ENCODE measurements at places on chromosomes 3 and 15. TPM values are rescaled to one million over a fixed set of nuclear protein-coding genes. Genes with fewer than 3 reads are reported as not detected.

CPNE9 gene
- polyA plus RNA-seq: 0.29 TPM

SLC15A2 gene
- polyA plus RNA-seq: 8.3 TPM

TM2D3 gene
- 62.8 TPM for polyA plus RNA-seq

GPR62 gene
- polyA plus RNA-seq: 0.32 TPM

CACNA1D gene
- 53.3 TPM for polyA plus RNA-seq

TF gene
- 13.1 TPM for polyA plus RNA-seq

GOLGA8T gene
- polyA plus RNA-seq: not detected

CHRFAM7A gene
- 6.4 TPM for polyA plus RNA-seq

ZKSCAN7 gene
- polyA plus RNA-seq: 19.1 TPM

PTX3 gene
- polyA plus RNA-seq: 36.4 TPM

SERPINI1 gene
- 19.5 TPM for polyA plus RNA-seq

CRYGS gene
- 6.5 TPM for polyA plus RNA-seq

AGTR1 gene
- polyA plus RNA-seq: 25.2 TPM

KLHL40 gene
- not detected for polyA plus RNA-seq

PAQR5 gene
- polyA plus RNA-seq: 7.2 TPM

COL6A5 gene
- 1.2 TPM for polyA plus RNA-seq

AMOTL2 gene
- polyA plus RNA-seq: 23.8 TPM

MYLK gene
- polyA plus RNA-seq: 426 TPM

KCNMB3 gene
- 10.4 TPM for polyA plus RNA-seq

ATP6V1A gene
- 50.3 TPM for polyA plus RNA-seq

POC1A gene
- polyA plus RNA-seq: 8.0 TPM

SCN11A gene
- polyA plus RNA-seq: 1.0 TPM

DUOX2 gene
- 0.29 TPM for polyA plus RNA-seq

TRIM42 gene
- not detected for polyA plus RNA-seq

SEMA7A gene
- 5.4 TPM for polyA plus RNA-seq

HIGD1A gene
- polyA plus RNA-seq: 91.1 TPM

ZNF80 gene
- polyA plus RNA-seq: not detected
